ENCODE measurements at places on chromosomes 5 and 9. TPM values are rescaled to one million over a fixed set of nuclear protein-coding genes. Genes with fewer than 3 reads are reported as not detected.

- no peak for DNase-seq
Measured at GRCh38 chr5:96297867-96298266, 135.2 kb downstream of the PCSK1 start.

The CAMK2A gene
- 0.14 TPM for total RNA-seq

The GRAMD2B gene
- 10.3 TPM for total RNA-seq

GRCh38 chr9:15543047-15543813 is 9.6 kb upstream of the CCDC171 start:
- no peak for DNase-seq

- DNase-seq = no peak
Measured at GRCh38 chr9:125894566-125894965, 147.4 kb downstream of the PBX3 start.

The CDKN2B gene
- 0.73 TPM for total RNA-seq

The IL13 gene
- total RNA-seq = not detected

- DNase-seq = no peak
Measured at GRCh38 chr5:113125371-113125770, 148.8 kb downstream of the DCP2 start.
